Peyer's patch (tissue), 4 donors: ENCODE measurements at places on chromosomes 3 and 15. TPM values are rescaled to one million over a fixed set of nuclear protein-coding genes. Genes with fewer than 3 reads are reported as not detected.

The CPN2 gene
- not detected for total RNA-seq

DNA sequence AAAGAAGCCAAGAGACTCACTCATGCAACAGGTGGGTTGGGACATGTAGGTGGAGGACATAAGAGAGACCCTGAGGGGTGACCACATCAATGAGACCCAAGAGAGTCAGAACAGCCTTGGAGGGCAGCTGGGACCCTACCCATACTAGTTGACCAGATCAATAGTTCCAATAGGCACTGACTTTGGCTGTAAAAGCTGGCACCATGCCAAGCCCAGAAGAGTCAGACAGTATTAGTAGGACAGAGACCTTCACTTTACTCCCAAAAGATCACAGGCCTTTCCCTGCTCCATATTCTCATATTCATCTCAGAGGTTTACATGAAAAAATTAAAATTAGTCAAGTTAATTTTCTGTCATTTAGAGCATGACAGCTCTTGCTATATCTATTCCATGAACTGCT lies 20.9 kb upstream of the GABRR3 start:
- no peaks in the 10 kb centered on the region for H3K36me3 ChIP-seq
- H3K27me3 ChIP-seq, result no peaks in the 10 kb centered on the region
- no peak overlapping the region for H3K4me3 ChIP-seq
- no peak for DNase-seq

The FBXO40 gene
- total RNA-seq, result not detected

The PFKFB4 gene
- total RNA-seq, result 14.0 TPM

GRCh38 chr15:44186705-44187104 lies 8.4 kb downstream of the FRMD5 start:
- H3K27ac ChIP-seq, result no peak overlapping the region
- no peak overlapping the region for H3K4me3 ChIP-seq
- no peaks in the 10 kb centered on the region for H3K36me3 ChIP-seq
- DNase-seq, result no peak

DNA sequence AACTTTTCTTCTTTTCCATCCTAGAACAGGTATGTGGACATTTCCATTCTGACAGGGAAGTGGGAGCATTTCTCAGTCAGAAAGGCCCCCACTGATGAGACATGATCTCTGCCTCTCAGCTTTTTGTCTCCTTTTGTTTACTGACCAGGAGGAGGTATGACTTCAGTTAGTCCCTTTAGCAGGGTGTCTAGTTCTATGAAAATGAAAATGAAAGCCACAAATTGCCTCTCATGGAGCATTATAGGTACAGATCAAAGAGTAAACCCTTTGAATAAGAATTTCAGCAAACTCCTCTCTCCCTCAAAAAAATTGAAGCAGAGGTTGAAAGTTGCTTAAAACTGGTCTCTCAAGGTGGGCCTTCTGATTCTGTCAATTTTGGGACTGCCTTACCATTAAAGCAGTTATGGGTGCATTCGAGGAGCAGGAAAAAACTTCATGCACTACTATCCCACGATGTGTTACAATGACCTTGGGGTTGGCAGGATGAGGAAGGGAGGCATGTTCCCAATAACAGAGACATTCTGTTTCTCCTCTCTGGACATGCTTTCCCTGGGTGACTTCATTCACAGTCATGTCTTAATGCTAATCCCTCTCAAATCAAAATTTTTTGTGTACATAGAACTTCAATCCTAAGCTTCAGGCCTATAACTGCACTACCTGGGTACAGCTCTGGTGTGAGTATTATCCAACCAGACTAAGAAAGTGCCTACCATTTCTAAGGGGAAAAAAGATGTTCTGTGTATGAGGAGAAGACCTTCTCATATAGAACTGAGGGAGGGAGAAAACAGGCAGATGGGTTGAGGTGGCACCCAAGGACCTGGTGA lies 50.6 kb upstream of the TBC1D23 start:
- H3K27me3 ChIP-seq, result no peaks in the 10 kb centered on the region
- no peaks in the 10 kb centered on the region for H3K36me3 ChIP-seq
- H3K4me3 ChIP-seq, result no peak overlapping the region
- H3K4me1 ChIP-seq, result peaks cover 11% of the 10 kb centered on the region
- H3K27ac ChIP-seq, result no peak overlapping the region

The AQP9 gene
- 5.8 TPM for total RNA-seq

GRCh38 chr3:160127308-160127707 lies 97.9 kb upstream of the C3orf80 start:
- H3K27me3 ChIP-seq, result no peaks in the 10 kb centered on the region
- no peaks in the 10 kb centered on the region for H3K4me1 ChIP-seq
- H3K27ac ChIP-seq, result no peak overlapping the region
- no peaks in the 10 kb centered on the region for H3K36me3 ChIP-seq

GRCh38 chr3:15805756-15806266 lies 8.0 kb upstream of the ANKRD28 start:
- H3K4me1 ChIP-seq, result no peaks in the 10 kb centered on the region
- H3K4me3 ChIP-seq, result no peak overlapping the region
- no peak for DNase-seq
- no peaks in the 10 kb centered on the region for H3K27me3 ChIP-seq
- H3K27ac ChIP-seq, result no peak overlapping the region

DNA sequence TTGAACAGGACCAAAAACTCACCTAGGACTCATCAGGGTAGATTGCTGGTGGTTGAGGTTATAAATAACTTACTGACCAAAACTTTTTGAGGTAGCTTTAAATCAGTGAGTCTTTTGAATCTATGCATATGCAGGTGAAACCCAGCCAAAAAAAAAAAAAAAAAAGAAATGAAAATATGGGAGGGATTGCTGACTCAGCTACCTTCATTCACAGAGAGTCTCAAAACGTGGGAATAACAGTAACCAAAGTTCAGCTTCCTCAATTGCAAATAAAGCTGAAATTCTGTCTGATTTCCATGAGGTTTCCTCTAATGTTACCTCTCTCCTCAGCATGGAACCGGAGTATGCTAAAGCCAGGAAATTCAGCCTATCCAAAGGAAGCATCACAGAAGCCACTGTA lies 95.2 kb upstream of the SEMA6D start:
- H3K4me3 ChIP-seq, result no peak overlapping the region
- H3K36me3 ChIP-seq, result no peaks in the 10 kb centered on the region
- H3K27me3 ChIP-seq, result no peaks in the 10 kb centered on the region
- no peaks in the 10 kb centered on the region for H3K4me1 ChIP-seq
- DNase-seq, result no peak

The CPEB1 gene
- total RNA-seq, result 4.2 TPM

GRCh38 chr15:25930931-25931330 lies 67.8 kb upstream of the ATP10A start:
- no peaks in the 10 kb centered on the region for H3K36me3 ChIP-seq
- no peak overlapping the region for H3K27ac ChIP-seq
- no peak for DNase-seq
- no peak overlapping the region for H3K4me3 ChIP-seq
- no peaks in the 10 kb centered on the region for H3K27me3 ChIP-seq

DNA sequence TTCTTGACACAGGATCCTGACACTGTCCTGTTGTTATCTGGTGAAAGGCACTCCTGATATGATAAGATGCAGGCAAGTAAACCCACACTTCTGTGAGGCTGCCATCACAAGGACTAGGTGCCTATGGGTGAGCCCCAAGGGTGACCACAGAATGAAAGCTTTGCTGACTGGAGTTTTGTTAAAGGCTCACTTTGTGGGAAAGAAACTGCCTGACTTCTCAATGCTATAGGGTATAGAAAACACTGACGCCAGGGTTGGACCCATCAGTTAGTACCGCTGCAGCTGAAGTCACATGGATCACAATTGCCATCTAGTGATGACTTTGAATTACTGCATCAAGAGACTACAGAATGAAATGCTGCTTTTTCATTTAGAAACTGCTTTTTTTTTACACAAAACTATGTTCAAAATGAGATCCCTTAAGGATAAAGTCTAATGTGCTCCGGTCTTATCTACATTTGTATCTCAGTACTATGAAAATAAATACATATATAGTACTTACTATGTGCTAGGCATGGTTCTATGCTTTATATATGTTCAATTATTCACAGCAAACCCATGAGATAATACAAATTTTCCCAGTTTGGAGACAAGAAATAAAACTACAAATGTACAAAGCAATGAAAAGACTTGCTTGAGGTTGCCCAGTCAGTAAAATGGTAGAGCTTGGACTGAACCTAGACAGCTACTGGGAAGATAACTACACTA lies 64.2 kb upstream of the CMSS1 start:
- no peaks in the 10 kb centered on the region for H3K4me1 ChIP-seq
- H3K27ac ChIP-seq, result no peak overlapping the region
- H3K36me3 ChIP-seq, result no peaks in the 10 kb centered on the region
- H3K4me3 ChIP-seq, result no peak overlapping the region
- no peaks in the 10 kb centered on the region for H3K27me3 ChIP-seq

The SPINK8 gene
- not detected for total RNA-seq

GRCh38 chr3:128074851-128075521 lies 22.7 kb downstream of the SEC61A1 start:
- peaks cover 28% of the 10 kb centered on the region for H3K36me3 ChIP-seq
- no peak for DNase-seq
- H3K27ac ChIP-seq, result peak overlapping the region; percentile 33

The ZIC4 gene
- total RNA-seq, result not detected

The AMIGO3 gene
- total RNA-seq, result 2.4 TPM

The MINAR1 gene
- 1.7 TPM for total RNA-seq

DNA sequence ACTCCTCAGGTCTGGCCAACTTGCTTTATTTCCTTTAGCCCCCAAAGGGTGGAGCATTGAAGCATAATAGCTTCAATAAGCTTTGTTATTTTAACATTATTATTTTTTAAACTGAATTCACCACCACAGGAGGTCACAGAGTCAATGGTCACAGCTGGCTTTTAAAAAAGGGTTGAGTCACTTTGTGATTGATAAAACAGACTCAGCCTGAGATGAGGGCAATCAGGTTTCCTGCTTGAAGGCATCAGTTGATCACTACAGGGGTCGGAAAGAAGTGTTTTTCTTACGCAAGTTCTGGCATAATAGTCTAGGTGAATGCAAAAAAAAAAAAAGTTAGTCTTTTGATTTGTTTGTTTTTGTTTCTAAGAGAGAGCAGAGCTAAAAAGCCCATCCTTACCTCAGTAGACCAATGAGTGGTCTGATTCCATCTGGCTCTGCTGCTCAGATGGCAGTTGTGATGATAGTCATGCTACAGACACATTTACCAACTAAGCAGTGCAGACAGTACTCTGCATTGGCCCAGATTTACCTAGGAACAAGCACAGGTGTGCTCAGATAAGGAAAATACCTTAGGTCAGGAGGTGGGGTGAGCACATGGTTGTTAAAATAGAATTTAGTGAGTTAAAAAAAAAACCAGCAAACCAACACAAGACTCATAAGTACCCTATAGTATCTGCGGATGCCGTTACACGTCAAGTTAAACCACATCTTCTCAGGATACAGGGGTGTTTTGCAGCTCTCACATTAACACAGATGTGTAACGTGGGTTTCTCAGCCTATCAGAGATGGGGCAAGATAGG lies 22.6 kb downstream of the ZNF80 start:
- H3K27me3 ChIP-seq, result no peaks in the 10 kb centered on the region

The TUSC7 gene
- not detected for total RNA-seq

The CTDSPL gene
- 37.1 TPM for total RNA-seq

GRCh38 chr3:10437995-10438901 lies 67.1 kb downstream of the ATP2B2 start:
- H3K27ac ChIP-seq, result no peak overlapping the region
- H3K4me3 ChIP-seq, result no peak overlapping the region
- H3K4me1 ChIP-seq, result no peaks in the 10 kb centered on the region
- no peaks in the 10 kb centered on the region for H3K36me3 ChIP-seq
- no peak for DNase-seq
- H3K27me3 ChIP-seq, result no peaks in the 10 kb centered on the region

GRCh38 chr15:62094388-62094787 lies 27.6 kb downstream of the C2CD4A start:
- H3K4me3 ChIP-seq, result no peak overlapping the region
- H3K36me3 ChIP-seq, result no peaks in the 10 kb centered on the region
- H3K4me1 ChIP-seq, result no peaks in the 10 kb centered on the region
- no peaks in the 10 kb centered on the region for H3K27me3 ChIP-seq

GRCh38 chr3:24069045-24069444 lies 124.0 kb downstream of the NR1D2 start:
- no peak overlapping the region for H3K4me3 ChIP-seq
- H3K27ac ChIP-seq, result no peak overlapping the region
- no peaks in the 10 kb centered on the region for H3K36me3 ChIP-seq

The PLCH1 gene
- total RNA-seq, result 13.0 TPM

The DPPA2 gene
- not detected for total RNA-seq

GRCh38 chr15:45603881-45604280 lies 16.7 kb downstream of the BLOC1S6 start:
- no peaks in the 10 kb centered on the region for H3K4me1 ChIP-seq
- no peak overlapping the region for H3K4me3 ChIP-seq
- no peaks in the 10 kb centered on the region for H3K27me3 ChIP-seq
- no peak for DNase-seq
- H3K27ac ChIP-seq, result no peak overlapping the region
- no peaks in the 10 kb centered on the region for H3K36me3 ChIP-seq

- H3K36me3 ChIP-seq, result no peaks in the 10 kb centered on the region
- no peak overlapping the region for H3K4me3 ChIP-seq
- H3K27me3 ChIP-seq, result no peaks in the 10 kb centered on the region
- H3K27ac ChIP-seq, result no peak overlapping the region
- no peak for DNase-seq
- no peaks in the 10 kb centered on the region for H3K4me1 ChIP-seq
These were observed 271.5 kb downstream of the TUSC7 start for GRCh38 chr3:116981089-116981488.

DNA sequence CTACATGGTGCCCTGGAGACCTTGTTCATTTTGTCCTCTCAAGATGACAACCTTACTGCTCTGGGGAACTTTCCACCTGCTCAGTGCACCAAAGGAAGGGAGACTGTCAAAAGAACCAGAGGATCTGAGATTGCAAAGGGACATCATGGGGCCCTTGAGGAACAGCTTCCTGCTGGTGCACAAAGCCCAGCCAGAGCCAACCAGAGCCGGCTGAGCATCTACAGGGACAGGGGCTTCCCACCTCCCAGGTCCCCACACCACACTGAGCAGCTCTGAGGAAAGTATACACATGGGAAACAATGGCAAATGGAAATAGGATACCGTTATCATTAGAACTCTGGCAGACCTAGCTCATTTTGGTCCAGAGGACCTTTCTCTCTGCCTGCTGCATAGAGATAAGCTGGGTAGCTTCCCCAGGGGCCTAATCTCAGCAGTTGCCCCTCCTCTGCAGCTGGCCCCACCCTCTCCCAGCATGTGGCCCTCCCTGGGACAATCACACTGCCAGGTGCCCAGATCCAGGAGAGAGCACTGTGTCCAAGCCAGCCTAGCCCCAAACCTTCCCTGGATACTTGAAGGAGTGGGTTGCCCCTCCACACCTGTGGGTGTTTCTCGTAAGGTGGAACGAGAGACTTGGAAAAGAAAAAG lies 123.4 kb upstream of the PRR20G start:
- peak; percentile 8 for DNase-seq
- no peaks in the 10 kb centered on the region for H3K4me1 ChIP-seq
- H3K36me3 ChIP-seq, result no peaks in the 10 kb centered on the region
- H3K4me3 ChIP-seq, result no peak overlapping the region

The ADAMTS17 gene
- total RNA-seq, result 15.1 TPM

The GALNT15 gene
- 196 TPM for total RNA-seq

DNA sequence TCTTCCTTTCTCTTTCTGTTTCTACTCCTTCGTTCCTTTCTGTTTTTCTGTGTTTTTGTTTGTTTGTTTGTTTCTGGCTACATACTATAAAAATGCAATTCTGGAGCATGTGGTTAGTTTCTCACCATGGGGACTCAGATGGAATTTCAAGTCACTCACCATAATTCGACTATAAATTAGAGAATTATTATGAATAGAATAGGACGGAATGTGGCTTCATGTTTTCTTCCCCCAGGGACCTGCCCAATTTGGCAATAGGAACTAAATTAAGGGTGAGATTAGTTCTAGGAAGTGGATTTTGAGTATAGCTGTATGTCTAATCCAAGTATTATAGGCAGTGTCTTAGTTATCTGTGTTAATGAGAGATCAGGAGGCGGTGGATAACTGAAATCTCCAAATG lies 96.9 kb downstream of the THSD4 start:
- no peaks in the 10 kb centered on the region for H3K27me3 ChIP-seq
- DNase-seq, result no peak
- H3K27ac ChIP-seq, result no peak overlapping the region
- no peak overlapping the region for H3K4me3 ChIP-seq
- no peaks in the 10 kb centered on the region for H3K4me1 ChIP-seq
- no peaks in the 10 kb centered on the region for H3K36me3 ChIP-seq
